SK-N-SH (cell line): ENCODE measurements at places on chromosomes 4 and X.

GRCh38 chr4:64156253-64156652 is 253.0 kb downstream of the TECRL start:
- DNase-seq, result no peak

DNA sequence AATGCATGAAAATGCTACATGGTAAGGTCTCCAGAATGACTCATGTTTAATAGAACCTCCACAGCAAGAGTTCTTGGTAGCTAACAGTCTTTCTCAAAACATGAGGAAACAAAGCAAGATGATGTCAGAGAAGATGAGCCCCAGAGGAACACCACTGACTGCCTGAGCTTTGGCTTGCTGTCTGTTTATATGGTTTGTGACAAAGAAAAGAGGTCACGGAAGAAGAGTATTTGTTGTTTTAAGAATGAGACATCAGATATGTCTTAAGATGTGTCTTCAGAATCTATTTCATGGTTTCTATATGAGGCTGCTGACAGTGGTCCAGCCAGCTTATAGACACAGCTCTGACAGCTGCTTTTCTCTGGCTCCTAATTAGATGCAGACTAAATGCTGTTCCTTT is 18.8 kb upstream of the AREG start:
- no peak for DNase-seq

- DNase-seq, result no peak
Observed at GRCh38 chrX:104270916-104271512, 16.3 kb upstream of the ESX1 start.

GRCh38 chr4:25174674-25175073 is 14.4 kb upstream of the SEPSECS start:
- no peak for DNase-seq

GRCh38 chr4:29002151-29002550 is 1718.0 kb upstream of the PCDH7 start:
- no peak for DNase-seq

DNA sequence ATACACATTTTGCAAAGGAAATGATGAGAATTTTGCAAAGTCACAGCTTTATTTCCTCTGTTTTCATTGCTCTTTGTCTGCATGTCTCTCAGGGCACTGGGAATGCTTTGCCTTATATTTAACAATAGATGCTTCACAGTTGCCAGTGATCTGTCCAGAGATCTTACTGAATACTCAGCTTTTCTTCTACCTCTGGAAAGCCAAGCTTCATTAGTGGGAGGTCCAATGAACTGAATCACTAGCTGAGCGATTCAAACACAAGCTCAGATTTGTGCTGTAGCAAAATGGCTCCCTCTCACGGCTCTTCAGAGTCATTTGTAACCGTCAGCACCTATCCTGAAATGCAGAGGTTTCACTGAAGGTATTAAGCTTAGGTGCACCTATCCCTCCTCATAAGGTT is 138.9 kb downstream of the DCLK2 start:
- DNase-seq, result no peak

GRCh38 chr4:71237641-71238040 is 101.2 kb upstream of the SLC4A4 start:
- DNase-seq, result no peak

- no peak for DNase-seq
Observed at GRCh38 chr4:7279902-7280301, 87.6 kb downstream of the SORCS2 start.

GRCh38 chr4:132557660-132558059 is 591.4 kb upstream of the PCDH10 start:
- no peak for DNase-seq

DNA sequence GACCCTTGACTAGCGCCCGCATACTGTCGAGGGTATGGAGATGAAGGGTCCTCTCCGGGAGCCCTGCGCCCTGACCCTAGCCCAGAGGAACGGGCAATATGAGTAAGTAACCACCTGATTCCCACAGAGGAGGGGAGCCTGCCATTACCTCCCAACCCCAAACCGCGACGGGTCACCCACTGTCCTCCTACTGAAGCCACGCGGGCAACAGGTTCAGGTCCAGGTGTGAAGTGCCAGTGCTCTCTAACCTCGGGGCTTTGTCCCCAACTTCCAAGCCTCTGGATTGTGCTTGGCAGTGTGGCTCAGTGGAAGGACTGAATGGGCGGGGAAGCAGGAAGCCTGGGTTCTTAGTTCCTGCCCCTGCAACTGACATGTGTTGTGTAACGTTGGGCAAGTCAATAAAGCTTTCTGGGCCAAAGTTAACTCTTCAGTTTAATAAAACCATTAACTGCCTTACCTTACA is 694 bp downstream of the OCRL start:
- no peak for DNase-seq

DNA sequence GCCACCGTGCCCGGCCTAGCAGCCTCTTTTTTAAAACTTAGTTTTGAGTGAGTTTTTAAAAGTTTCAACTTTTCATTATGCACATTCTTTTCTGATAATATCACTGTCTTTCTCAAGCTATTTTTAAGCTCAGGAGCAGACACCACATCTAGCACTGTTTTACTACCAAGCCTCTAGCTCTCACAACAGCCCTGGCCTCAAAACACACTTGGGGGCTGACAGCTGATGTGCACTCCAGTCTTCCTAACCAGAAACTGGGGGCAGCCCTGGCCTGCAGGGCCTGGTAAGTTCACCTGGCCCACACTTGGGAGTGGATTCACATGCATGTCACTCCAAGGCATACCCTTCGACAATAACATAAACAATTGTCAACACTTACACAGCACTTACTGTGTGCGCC is 34.0 kb downstream of the CENPU start:
- no peak for DNase-seq

GRCh38 chr4:124902001-124902515 is 189.5 kb upstream of the ANKRD50 start:
- no peak for DNase-seq

GRCh38 chrX:83416273-83416672 is 91.8 kb upstream of the POU3F4 start:
- DNase-seq, result peak; percentile 1
